ENCODE measurements at places on chromosomes 6 and 20.
A peak's percentile ranks its signal among the peaks of the same experiment; 100 is the strongest.

- no peak for DNase-seq
Observed at GRCh38 chr20:41029150-41029901, 704 bp downstream of the TOP1 start.

GRCh38 chr20:63052571-63053431 lies 46.0 kb upstream of the BHLHE23 start:
- DNase-seq: no peak

GRCh38 chr6:105669232-105669631 lies 266.4 kb upstream of the PREP start:
- DNase-seq: no peak

- DNase-seq: no peak
Observed at GRCh38 chr6:87350516-87350915, 5.9 kb downstream of the C6orf163 start.

- DNase-seq: no peak
Observed at GRCh38 chr6:23522792-23523547, 603.0 kb upstream of the NRSN1 start.

GRCh38 chr6:56516003-56516402 lies 126.7 kb downstream of the DST start:
- DNase-seq: no peak

DNA sequence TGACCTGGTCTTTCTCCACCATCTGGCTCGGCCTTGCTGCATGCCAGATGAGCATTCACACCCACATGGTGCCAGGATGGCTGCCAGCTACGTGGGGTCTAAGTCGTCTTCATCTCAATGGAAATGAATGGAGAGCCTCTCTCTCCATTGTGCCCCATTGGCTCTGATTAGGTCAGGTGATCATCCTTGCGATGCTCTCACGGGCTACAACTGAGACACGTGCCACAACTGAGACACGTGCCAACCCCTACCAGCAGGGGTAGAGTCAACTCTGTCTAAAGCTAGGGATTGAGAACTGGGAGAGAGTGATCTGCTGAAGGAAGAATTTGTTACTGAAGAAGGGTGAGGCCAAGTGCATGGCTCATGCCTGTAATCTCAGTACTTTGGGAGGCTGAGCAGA lies 67.3 kb upstream of the RALY start:
- DNase-seq: no peak

- no peak for DNase-seq
Observed at GRCh38 chr6:37700620-37700973, 2.9 kb upstream of the MDGA1 start.

GRCh38 chr20:24698189-24698588 lies 228.8 kb downstream of the SYNDIG1 start:
- DNase-seq: no peak

DNA sequence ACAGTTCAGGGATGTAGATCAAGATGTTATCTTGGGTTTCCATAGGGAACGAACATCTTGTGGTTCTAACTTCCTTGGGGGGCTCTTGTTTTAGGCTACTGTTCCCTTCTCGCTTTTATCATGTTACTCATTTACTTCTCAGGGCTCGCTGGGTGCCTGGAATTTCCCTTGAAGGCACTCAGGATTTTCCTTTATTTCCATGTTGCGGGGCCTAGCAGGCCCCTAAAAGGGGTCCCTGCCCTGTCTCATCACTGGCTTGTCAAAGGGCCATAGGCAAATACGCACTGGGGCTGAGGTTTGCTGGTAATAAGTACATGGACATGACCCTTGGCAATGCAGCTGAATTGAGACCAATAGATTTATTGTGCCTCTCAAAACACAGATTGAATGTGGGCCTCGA lies 262.3 kb downstream of the CDH4 start:
- no peak for DNase-seq

GRCh38 chr6:1464781-1465370 lies 75.5 kb downstream of the FOXF2 start:
- DNase-seq: no peak

DNA sequence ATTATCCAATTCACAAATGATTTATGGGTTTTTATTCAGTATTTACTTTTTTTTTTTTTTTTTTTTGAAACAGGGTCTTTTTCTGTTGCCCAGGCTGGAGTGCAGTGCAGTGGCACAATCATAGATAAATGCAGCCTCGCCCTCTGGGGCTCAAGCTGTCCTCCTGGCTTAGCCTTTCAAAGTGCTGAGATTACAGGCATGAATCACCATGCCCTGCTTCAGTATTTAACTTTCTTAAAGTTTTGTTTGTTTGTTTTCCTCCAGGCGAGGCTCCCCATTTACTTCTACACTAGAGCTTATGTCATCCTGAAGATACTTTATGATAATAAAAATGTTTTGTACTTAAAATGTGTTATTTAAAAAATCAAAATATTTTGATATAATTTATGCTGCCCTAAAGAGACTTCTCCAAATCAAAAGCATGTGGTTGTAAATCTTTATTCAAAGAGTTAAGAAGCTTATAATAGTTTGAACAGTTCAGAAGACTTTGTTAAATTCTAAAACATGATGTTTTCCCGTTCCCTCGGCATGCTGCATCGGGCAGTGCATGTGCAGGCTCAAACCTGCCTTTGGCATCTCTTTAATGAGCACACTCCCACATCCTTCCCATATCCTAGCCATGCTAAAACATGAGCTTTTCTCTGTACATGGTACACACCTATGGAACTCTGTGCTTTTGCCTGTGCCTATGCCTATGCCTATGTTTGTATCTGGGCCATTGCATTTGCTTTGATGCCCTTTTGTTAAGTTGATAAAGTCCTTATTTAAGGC lies 11.0 kb downstream of the SMPDL3A start:
- DNase-seq: no peak

DNA sequence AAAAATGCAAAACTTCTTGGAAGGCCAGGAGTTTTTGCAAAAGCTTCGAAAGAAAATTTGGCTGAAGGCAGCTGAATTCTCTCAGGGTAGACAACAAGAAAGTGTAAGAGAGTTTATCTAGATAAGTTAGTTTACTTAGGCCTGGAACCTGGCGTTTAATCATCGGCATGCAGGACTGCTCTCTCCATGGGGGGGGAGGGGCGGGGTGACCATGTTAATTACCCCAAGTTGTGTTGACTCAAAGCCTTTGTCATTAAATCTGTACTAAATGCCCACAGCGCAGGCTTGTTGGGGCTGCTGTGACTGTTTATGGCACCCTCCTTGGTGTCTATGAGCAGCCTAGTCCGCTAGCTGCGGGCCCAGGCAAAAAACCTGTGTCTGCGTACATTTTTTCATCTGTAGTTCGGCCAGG lies 20.1 kb upstream of the ZNF451 start:
- no peak for DNase-seq

- DNase-seq: no peak
Observed at GRCh38 chr6:154509421-154510143, 903 bp downstream of the CNKSR3 start.

GRCh38 chr20:4780245-4780644 lies 58.5 kb downstream of the PRND start:
- DNase-seq: no peak

DNA sequence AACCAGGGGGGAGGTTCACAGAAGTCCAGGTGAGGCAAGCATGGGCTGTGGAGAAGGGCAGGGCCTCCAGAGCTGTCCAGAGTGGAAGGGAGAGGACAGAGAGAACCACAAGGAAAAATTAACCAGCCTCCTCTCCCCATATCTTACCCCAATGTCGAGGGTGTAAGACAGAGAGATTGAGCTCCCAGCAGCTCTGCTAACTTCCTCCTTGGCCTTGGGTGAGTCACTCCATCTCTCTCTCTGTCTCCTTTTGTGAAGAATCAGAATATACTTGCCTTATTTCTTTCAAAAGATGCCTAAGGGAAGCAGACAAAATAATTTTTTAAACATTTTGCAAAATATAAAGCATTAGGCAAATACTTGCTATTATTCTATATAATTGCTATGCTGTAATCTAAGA lies 58.3 kb upstream of the IYD start:
- no peak for DNase-seq

- no peak for DNase-seq
Observed at GRCh38 chr6:37600312-37600916, 97.3 kb downstream of the MDGA1 start.

DNA sequence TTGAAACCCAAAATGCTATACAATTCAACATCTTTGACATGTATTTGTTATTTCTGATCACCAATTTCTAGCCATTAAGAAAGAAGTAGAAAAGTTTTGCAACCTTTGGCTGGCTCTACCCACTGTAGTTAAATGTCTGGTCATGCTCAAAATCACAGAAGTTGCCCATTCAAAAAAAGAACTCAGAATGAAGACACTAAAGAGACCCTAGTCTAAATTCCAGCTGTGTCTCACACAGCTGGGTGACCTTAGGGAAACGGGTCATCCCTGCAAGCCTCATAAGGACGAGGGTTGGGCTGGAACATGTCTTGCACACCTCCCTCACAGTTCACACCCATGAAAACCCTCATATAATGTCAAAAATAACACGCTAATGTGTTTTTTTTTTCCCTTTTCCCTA lies 10.3 kb downstream of the FOXQ1 start:
- DNase-seq: no peak

DNA sequence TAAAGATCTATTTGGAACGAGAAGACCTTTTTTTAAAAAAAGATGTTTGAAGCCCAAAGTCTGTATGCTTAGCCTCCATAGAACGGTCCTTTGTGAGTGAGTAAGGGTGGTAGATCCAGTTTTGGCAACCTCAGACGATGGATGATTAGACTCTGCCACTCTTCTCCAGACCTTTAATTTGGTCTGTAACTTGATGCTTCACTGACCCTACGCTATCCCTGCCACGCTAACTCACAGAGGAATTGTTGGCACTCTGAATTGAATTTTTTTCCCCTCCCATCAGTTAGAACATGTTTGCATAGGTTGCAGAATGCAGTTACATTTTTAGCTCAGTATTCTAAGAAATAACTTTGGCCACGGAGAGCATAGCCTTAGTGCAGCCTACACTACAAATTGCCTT lies 15.8 kb upstream of the DEK start:
- DNase-seq: no peak

DNA sequence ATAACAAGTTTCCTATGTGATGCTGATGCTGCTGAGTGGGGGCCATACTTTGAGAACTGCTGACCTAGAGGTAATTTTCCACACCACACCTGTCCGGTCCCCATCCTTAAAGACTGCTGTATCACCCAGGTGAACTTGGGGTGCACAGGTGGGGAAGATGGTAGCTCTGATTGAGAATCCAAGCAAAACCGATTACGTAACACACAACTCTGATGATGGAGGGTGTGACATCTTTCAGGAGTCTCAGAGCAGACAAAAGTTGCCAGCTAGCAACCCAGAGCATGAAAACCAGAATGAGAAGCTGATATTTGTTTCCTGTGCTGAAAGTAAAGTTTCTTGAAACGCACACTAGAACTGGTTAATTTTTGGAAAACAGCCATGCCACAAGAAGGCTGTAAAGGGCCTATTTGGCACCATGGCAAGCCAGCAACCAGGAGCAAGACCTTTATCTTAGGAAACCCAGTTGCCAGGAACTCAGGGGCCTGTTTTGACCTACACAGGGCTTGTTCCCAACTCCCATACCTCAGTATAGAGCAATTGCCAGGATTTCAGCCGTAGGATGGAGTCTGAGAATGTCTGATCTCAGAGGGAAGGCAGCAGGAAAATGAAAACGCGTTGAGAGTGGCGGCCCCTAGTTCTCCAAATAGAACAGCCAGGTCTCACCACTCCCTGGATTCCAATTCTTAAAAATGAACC lies 21.6 kb upstream of the TBC1D7 start:
- no peak for DNase-seq

DNA sequence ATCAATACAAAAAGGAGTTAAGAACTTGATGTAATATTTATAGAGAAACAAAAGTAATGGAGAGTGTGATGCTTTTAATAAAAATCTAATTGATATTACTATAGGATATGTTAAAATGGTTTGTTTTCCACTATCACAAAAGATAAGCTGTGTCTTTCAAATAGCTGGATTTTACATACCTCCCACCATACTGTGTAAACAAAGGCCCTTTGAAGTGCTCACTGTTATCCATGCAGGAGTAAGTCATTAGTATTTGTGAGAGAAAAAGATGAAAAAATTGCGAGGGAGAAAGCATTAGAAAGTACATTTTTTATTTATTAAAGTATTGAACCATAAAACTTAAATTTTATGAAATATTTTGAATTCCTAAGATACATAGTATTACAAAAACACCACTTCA lies 733.0 kb downstream of the GRIK2 start:
- no peak for DNase-seq

DNA sequence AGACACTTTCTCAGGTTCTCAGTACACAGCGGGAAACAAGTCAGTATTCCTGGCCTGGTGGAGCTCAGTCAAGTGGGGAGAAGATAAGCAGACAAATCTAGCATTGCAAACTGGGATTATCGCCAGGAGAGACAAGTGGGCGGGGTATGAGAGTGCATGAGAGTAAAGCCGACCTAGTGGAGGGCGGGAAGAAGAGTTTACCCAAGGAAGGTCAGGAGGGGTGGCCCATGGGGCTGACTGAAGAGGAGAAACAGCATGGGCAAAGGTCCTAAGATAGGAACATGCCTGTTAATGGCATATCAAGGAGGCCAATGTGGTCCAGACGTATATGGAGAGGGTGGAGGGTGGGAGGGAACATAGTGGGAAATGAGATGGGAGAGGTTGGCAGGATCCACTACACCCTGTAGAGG lies 12.4 kb upstream of the CSNK2A1 start:
- DNase-seq: no peak

DNA sequence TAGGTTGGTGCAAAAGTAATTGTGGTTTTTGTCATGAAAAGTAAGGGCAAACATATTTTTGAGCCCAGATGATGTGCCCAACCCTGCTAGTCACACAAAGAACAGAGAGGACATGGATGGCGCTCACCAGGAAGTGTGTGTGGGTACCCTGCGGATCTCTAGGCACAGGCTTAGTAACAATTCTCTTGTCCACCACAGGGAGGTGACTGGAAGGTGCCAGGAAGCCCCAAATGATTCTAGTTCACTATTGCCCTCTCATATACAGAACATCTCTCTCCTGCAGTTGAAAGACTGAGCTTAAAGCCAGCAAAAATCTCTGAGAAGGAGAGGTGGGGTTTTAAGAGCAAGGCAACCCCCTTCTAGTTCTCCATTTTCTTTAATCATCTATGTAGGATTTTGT lies 272.1 kb upstream of the TAB2 start:
- no peak for DNase-seq

DNA sequence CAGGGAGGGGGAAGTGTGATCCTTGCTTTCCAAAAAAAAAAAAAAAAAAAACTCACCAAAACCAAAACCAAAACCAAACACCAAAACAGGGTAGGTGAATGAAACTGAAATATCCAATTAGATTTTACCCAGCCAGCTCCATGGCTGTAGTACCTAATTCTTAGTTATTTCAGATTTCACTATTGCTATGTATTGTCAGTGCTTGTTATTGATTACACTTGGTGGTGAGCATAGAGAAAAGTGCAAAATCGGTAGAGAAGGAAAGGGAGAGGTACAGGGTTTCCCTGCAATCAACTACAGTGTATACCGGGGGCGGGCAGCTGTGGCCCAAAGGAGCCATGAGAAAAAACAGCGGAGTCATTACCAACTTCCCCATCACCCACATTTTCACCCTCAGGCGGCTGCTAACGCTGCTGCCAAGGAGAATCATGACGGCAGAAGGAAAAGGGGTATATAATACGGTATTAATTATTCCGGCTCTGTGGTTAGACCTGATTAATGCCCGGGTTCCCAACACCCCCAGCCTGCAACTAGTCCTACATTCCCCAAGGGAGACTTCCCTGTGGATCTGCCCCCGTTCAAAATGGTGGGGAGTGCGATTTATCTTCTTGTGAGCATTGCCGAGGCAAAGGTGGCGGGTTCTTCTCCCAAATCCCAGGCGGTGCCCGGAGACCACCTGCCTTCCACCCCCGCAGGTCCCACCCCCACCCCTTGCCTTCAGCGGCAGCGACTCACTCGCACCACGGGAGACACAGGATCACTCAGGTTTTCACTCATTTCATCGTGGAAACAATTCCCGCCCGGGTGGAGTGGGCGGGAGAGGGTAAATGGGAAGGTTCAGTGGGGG lies at the start of gene C6orf62:
C6orf62 (minus strand) TSS at position 30 of the 847 bp plus-strand sequence. CDS start 486 bp downstream, outside the sequence.
- peak; percentile 35 for DNase-seq
